ENCODE measurements at places on chromosomes 12 and 14.

DNA sequence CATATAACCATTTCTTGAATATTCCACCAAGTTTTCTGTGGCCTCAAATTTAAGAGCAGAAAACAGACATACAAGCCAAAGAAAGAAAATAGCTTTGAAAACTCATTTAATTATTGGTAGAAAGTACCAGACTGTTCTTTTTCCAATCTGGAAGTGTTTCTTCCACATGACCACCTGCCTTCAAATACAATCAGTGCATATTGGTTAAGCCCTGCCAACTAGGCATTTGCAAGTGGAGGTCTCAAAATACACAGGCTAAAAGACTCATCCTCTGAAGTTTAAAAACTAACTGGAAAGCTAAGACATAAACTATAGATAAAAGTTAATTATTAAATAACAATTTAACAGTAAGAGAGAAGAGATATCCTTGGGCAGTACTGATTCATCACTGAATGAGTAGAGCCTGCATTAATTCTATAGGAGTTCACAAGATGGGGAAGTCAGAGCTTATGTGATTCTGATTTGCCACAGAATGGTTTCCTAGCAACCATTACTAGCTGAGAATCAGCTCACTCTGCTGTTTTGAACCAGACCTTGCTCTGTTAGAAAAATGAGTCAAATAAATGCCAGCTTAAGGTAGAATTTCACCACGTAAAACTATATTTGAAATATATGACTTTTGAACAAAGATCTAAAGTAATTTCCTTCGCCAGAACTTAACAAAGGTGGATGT lies 433.8 kb downstream of the FUT8 start:
- DNase-seq: no peak

DNA sequence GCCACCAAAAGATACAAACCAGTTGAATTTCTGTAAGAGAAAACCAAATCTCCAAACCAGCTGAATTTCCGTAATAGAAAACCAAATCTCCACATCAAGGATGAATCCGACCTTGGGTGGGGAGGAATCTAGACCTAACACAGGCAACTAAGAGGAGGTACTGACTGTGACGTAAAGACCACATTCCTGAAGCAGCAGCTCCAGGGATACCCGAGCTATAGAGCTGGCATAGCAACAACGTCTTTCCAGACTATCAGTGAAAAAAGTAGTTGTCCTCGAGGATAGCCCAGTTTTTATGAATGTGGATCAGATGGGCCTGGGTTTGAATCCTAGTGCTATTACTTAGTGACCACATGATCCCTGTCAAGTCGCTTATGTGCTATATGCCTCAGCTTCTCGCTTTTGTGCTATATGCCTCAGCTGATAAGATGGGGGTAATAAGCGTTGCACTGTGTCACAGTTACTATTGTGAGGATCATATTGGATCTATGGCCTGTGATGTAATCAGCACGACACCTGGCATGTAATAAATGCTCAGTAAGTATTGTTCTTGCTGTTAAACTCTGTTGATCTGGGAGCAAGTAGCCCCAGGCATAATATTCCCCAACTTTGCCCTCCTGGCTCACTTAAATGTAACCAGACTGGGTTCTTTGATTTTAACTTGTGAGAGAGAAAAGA lies 113.8 kb downstream of the EGLN3 start:
- no peak for DNase-seq

- no peak for DNase-seq
Measured at GRCh38 chr14:105013150-105013785, 7.6 kb downstream of the CDCA4 start.

DNA sequence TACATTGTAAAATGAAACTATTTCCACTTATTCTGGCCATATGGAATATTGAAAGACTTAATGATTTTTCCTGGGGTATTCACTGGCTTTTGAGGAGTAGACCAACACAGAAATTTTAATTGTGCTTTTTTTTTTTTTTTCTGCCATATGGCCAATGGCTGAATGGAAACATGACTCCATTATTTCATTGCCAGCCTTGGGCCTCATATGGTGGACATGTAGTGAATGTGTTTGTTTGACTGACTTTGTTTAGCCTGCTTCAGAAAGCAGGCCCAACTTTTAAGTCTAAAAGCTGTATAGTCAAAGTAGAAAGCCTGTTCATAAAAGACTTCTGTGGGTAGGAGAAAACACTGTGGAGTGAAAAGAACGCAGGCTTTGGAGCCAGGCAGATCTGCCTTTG lies 2.4 kb downstream of the GNG2 start:
- DNase-seq: no peak

- DNase-seq: no peak
Measured at GRCh38 chr12:85279449-85280164, 413 bp upstream of the ALX1 start.

DNA sequence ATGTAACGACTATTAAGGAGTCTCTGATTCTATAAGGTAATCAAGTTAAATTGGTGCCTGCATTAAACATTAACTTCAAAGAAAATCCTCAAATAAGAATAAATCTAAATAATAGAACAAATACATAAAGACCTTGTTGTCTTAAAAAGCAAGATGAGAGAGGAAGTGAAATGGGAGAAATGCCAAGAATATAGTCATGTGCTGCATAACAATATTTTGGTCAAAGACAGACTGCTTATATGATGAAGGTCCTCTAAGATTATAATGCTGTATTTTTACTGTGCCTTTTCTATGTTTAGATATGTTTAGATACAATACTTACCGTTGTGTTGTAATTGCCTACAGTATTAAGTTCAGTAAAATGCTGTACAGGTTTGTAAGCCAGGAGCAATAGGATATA lies 213.6 kb downstream of the C12orf42 start:
- no peak for DNase-seq

GRCh38 chr12:53807322-53807860 lies 55.6 kb upstream of the CISTR start:
- no peak for DNase-seq

DNA sequence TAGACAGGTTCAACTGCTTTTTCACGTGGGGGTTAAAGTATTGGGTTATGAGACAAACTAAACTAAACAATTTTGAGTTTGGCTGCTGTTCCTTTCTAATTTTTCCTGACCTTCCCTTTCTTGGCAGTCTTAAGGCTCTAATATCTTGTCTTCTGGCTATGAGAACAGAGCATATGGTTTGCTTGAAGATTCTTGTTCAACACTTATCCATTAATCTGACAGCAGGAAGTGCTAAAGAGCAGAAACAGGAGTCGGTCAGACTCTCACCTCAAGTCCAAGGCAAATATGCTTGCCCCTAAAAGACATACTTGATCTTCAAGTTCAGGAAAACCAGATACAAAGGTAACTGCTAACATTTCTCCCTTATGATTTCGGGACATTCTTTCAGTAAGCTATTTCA lies 52.6 kb upstream of the KCNJ8 start:
- DNase-seq: no peak

- DNase-seq: no peak
Measured at GRCh38 chr12:108750526-108750925, 19.2 kb upstream of the CORO1C start.

DNA sequence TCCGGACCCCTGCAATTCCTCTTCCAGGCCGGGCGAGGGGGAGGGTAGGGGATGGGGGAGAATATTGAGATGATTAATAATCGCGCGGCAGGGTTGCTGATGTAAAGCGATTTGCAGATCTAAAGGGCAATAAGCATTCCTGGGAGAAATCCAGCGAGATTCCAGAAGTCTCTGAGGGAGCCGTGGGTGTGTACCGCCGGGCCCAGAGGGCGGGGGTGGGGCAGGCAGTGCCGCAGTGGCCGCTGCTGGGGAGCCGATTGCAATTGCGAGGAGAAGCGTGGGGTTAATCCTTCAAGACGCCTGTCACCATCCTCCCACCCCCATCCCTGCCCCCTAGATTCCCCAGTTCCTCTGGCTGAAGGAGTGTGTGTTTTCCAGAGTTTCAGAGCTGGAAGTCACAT lies 16.4 kb downstream of the FOS start:
- DNase-seq: no peak

DNA sequence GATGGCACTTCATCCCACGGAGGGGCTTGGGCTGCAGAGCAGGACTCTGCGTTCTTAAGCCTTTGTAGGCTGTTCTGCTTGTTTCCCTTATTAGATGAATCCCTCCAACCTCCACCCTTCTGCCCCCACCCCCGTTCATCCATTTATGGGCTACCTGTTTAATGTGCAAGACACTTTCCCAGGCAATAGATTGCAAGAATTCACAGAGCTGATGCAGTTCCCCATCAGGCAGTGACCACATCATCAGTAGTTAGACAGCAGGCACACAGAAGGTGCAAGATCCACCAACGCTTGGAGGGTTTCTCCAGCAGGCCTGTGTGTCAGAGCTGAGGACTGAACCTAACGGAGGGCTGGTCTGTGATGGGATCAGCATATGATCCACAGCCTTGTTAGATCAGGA lies 1.2 kb upstream of the C1R start:
- no peak for DNase-seq
